ENCODE measurements at places on chromosomes 7 and 10.
A peak's percentile ranks its signal among the peaks of the same experiment; 100 is the strongest.

DNA sequence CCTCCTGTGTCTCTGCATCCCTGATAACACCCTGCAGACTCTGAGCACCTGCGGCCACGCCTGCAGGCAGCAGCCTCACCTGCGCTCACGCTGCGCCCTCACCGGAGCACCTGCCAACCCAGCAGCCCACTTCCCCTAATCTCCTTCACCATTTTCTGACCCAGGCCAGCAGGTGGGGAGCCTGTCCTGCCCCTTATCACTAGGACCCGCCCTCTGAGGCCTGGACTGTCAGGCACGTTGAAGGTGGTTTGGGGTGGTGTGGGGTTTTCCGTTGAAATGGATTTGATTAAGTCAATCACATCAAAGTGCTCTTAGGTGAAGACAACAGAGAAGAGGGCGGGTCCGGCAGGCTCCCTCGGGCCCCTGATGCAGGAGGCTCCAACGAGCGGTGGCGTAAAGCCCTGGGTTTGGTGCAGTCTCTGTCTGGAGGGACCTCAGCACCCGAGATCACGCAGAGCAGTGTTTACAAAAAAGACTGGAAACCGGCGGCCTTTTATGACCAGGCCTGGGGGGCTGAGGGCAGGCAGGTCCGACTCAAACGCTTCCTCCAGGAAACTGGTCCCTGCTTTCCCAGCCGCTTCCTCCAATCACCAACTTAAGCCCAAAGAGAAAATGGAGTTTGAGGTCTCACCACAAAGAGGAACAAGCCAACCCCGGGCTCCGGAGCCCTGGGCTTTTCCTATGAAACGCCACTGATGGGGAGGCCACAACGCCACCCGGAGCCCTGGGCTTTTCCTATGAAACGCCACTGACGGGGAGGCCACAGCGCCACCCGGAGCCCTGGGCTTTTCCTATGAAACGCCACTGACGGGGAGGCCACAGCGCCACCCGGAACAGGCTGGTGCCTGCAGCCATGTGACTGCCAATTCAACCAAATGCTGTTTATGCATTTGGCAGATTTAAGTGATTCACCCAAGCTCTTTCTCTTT lies 45.5 kb downstream of the DPYSL4 start:
- DNase-seq = no peak
- H3K4me3 ChIP-seq = no peak overlapping the region
- H3K27ac ChIP-seq = no peak overlapping the region

- no peak overlapping the region for H3K27ac ChIP-seq
- H3K4me3 ChIP-seq = no peak overlapping the region
- H3K36me3 ChIP-seq = no peaks in the 10 kb centered on the region
- H3K4me1 ChIP-seq = no peaks in the 10 kb centered on the region
- H3K27me3 ChIP-seq = peaks cover 7% of the 10 kb centered on the region
Measured at GRCh38 chr10:47094636-47095035, 183.4 kb downstream of the PTPN20 start.

- H3K27ac ChIP-seq = no peak overlapping the region
- DNase-seq = no peak
- no peaks in the 10 kb centered on the region for H3K36me3 ChIP-seq
- H3K4me1 ChIP-seq = no peaks in the 10 kb centered on the region
Measured at GRCh38 chr10:106609470-106610266, 554.8 kb downstream of the SORCS1 start.

DNA sequence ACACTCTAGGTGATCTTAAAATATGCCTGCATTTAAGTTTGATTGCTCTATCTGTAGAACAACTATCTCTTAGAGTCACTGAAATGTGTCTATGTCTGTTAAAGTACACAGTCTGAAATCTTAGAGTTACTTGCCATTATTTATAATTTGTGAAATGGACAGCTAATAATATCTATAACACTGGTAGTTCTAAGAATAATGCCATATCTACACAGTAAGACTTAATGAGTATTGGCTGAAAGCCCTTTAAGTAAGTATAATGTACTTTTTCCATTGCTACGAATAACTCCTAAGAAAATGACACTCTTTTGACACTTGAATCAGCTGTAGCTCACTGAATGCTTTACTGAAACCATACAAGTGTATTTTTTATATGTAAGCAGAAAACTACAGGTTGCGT lies 567.4 kb upstream of the PCDH15 start:
- H3K36me3 ChIP-seq = no peaks in the 10 kb centered on the region
- H3K27me3 ChIP-seq = no peaks in the 10 kb centered on the region
- no peaks in the 10 kb centered on the region for H3K4me1 ChIP-seq
- H3K27ac ChIP-seq = no peak overlapping the region
- no peak for DNase-seq
- no peak overlapping the region for H3K4me3 ChIP-seq

DNA sequence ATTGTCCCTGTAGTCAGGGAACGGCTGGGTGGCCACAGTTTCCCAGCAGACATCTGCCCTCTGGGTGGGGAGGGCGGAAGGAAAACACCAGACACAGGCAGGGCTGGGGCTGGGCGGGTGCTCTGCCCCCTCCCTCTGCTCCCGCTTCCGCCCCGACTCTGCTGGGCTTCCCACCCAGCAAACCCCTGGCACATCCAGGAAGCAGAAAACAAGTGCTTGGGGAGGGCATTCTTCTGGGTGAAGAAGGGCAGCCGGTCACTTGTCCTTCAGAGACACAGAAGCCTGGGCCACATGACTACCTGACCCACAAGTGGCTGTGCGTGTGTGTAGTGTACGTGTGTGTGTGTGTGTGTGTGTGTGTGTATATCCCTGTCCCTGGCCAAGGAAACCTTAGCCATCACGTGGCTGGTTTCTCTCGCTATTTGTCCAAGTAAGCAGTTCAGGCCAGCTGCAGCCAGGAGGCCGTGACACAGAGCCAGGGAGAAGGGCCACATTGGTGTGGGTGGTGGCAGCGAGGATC lies 77.9 kb downstream of the ZMIZ1 start:
- H3K27ac ChIP-seq = peak overlapping the region; percentile 53
- peaks cover 70% of the 10 kb centered on the region for H3K4me1 ChIP-seq
- peaks cover 50% of the 10 kb centered on the region for H3K36me3 ChIP-seq
- peak; percentile 37 for DNase-seq

DNA sequence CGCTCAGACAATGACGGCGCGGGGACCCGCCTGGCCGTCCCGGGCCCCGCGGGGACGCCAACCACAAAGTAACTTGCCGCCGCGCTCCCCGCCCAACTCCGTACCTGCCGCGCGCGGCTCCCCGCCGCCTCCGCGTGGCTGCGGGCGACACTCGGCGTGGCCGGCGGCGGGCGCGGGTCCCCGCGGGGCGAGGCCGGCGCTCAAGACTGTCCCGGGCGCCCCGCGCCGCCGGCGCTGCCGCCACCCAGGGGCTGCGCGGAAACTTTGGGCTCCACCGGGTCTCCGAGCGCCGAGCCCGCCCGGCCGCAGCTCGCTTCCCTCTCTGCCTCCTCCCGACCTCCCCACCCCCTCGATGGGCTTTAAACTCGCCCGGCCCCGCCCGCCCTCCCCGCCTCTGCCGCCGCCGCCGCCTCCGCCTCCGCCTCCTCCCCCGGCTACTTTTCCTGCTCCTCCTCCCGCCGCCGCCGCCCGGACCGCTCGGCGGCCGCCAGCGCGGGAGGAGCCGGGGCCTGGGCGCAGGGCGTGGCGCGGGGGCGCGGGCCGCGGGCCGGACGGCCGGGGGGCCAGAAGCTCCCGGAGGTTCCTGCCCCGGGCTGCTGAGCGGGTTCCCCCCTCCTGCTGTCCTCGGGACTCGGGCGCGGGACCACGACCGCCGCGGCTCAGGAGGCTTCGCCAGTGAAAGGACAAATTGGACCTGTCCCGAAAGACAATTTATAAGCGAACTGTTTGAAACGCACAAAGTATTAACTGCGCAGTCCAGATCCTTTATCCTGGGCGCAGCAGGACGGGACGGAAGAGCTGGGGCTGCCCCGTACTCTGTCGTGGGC lies 10.6 kb upstream of the GRB10 start:
- no peak overlapping the region for H3K27ac ChIP-seq
- DNase-seq = peak; percentile 36
- H3K4me1 ChIP-seq = peaks cover 10% of the 10 kb centered on the region
- peak overlapping the region; percentile 57 for H3K4me3 ChIP-seq
- no peaks in the 10 kb centered on the region for H3K36me3 ChIP-seq

- no peak overlapping the region for H3K4me3 ChIP-seq
- H3K36me3 ChIP-seq = no peaks in the 10 kb centered on the region
- no peak overlapping the region for H3K27ac ChIP-seq
Measured at GRCh38 chr10:76874896-76875295, 762.7 kb downstream of the KCNMA1 start.

DNA sequence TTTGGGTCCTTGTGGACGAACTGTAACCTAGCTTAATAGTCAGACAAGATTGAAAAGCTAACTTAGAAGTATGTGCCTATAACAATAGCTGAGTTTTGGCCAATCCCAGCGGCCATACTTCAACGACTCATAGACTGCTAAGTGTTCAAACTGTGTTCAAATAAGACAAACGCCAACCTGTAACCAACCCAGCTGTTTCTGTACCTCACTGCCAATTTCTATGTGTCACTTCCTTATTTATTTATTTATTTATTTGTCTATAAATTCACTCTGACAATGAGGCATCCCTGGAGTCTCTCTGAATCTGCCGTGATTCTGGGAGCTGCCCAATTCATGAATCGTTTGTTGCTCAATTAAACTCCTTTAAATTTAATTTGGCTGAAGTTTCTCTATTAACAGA lies 21.7 kb downstream of the ST8SIA6 start:
- H3K27me3 ChIP-seq = peaks cover 15% of the 10 kb centered on the region
- H3K27ac ChIP-seq = no peak overlapping the region
- DNase-seq = peak; percentile 14
- no peaks in the 10 kb centered on the region for H3K36me3 ChIP-seq
- H3K4me3 ChIP-seq = no peak overlapping the region

DNA sequence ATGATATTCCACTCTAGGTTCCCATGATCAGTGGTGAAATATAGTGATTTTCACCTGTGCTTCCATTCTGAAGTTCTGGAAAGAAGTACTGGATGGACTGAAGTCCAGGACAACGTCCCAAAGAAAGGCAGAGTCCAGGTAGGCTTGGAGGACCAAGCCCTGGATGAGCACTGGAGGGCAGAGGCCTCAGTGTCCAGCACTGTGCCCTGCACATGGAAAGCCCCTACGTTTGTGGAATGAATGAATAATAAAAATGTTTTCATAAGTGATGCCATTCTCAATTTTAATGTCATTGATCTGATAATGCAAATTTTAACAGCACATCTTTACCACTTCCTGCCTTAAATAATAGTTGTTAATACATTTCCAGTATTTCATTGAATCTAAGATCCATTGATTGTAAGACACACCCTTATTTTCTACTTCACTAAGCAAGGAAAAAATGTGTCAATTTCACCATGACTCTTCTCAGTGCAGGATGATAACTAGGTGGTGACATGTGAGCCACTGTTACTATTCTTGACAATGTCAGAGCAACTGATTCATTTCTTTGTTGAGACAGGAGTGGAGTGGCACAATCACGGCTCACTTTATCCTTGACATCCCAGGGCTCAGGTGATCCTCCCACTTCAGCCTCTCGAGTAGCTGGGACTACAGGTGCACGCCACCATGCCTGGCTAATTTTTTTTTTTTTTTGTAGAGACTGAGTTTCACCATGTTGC lies 35.2 kb downstream of the ZNF783 start:
- DNase-seq = no peak
- H3K36me3 ChIP-seq = peaks cover 4% of the 10 kb centered on the region
- H3K4me1 ChIP-seq = no peaks in the 10 kb centered on the region
- no peak overlapping the region for H3K4me3 ChIP-seq
- no peaks in the 10 kb centered on the region for H3K27me3 ChIP-seq
- H3K27ac ChIP-seq = no peak overlapping the region

DNA sequence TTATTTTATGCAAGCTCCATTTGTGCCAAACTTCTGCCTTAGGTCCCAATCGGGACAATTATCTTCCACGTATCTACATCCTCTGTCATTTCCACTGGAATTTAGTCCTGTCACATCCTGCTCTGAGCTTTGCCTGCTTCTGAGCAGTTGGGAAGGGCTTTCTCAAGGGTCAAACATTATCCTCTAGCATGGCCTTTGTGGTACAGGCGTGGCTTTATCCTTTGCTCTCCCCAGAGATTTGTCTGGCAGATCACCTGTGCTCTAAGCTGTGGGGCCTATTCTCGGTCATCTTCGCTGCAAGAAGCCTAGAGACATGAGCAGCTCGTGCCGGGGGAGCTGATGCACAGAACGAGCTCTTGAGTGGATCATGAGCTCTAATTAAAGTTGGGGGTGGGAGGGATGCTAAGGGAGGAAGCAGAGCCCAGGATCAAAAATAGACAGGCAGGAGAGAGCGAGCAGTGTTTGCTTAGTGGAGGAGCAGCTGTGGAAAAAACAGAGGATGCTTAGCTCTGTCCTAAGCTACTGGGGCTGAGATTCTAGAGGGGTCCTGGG lies 19.8 kb upstream of the TMEM273 start:
- peaks cover 40% of the 10 kb centered on the region for H3K27me3 ChIP-seq
- no peak for DNase-seq
- H3K4me3 ChIP-seq = no peak overlapping the region
- H3K4me1 ChIP-seq = no peaks in the 10 kb centered on the region
- H3K27ac ChIP-seq = no peak overlapping the region
- no peaks in the 10 kb centered on the region for H3K36me3 ChIP-seq

DNA sequence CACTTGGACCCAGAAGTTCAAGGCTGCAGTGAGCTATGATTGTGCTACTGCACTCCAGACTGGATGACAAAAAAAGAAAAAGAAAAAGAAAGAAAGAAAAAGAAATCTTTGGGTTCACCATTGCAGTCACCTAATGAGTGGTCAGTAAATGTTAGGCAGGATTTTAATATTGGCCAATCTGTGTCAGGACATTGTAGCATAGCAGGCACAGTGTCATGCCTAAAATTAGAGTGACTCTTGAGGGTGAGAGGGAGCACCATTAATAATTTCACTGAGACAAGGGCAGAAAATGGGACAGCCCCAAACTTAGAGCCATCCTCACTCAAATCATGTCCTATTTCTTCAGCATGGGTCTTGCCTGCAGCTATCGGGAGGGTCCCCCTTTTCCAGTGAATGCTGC lies 221.6 kb upstream of the NRP1 start:
- no peak for DNase-seq
- no peaks in the 10 kb centered on the region for H3K4me1 ChIP-seq
- H3K36me3 ChIP-seq = no peaks in the 10 kb centered on the region
- no peak overlapping the region for H3K4me3 ChIP-seq
- peaks cover 24% of the 10 kb centered on the region for H3K27me3 ChIP-seq
